ENCODE measurements at places on chromosomes 11 and 22. TPM values are rescaled to one million over a fixed set of nuclear protein-coding genes. Genes with fewer than 3 reads are reported as not detected.

GRCh38 chr11:9601037-9601875 is 27.8 kb downstream of the WEE1 start:
- no peaks in the 10 kb centered on the region for H3K36me3 ChIP-seq
- no peak overlapping the region for H3K4me3 ChIP-seq
- no peaks in the 10 kb centered on the region for H3K4me1 ChIP-seq

DNA sequence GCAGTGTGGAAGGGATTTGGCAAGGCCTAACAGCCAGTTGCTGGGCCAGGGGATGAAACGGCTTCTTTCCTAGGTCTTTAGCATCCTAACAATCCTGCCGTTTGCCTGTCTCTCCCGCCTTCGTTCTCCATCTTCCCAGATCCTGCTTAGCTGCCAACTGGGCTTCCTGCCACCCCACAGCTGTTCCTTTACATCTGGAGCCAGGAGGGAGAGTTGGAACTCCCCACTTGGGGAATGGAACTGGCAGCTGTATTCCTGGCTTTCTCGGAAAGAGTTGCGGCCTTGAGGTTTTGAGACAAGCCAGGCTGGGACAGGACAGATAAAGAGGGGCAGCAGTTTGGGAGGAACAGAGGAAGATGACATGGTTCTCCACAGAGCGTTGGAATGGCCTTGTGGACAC is 59.6 kb downstream of the ST3GAL4 start:
- H3K27ac ChIP-seq = peak overlapping the region; percentile 91
- no peak overlapping the region for H3K4me3 ChIP-seq
- H3K4me1 ChIP-seq = no peaks in the 10 kb centered on the region
- H3K27me3 ChIP-seq = no peaks in the 10 kb centered on the region
- peak; percentile 92 for DNase-seq

GRCh38 chr11:113873236-113873626 is 2.1 kb downstream of the USP28 start:
- H3K36me3 ChIP-seq = no peaks in the 10 kb centered on the region
- no peak overlapping the region for H3K27ac ChIP-seq
- H3K27me3 ChIP-seq = no peaks in the 10 kb centered on the region
- no peak for DNase-seq
- no peaks in the 10 kb centered on the region for H3K4me1 ChIP-seq

DNA sequence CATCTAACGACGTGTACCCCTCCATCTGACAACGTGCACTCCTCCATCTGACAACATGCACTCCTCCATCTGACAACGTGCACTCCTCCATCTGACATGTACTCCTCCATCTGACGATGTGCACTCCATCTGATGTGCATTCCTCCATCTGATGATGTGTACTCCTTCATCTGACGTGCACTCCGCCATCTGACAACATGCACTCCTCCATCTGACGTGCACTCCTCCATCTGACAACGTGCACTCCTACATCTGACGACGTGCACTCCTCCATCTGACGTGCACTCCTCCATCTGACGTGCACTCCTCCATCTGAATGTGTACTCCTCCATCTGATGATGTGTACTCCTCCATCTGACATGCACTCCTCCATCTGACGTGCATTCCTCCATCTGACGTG is 8.0 kb upstream of the IL17REL start:
- H3K27me3 ChIP-seq = no peaks in the 10 kb centered on the region
- no peaks in the 10 kb centered on the region for H3K4me1 ChIP-seq
- H3K4me3 ChIP-seq = no peak overlapping the region
- no peak overlapping the region for H3K27ac ChIP-seq
- DNase-seq = peak; percentile 45

DNA sequence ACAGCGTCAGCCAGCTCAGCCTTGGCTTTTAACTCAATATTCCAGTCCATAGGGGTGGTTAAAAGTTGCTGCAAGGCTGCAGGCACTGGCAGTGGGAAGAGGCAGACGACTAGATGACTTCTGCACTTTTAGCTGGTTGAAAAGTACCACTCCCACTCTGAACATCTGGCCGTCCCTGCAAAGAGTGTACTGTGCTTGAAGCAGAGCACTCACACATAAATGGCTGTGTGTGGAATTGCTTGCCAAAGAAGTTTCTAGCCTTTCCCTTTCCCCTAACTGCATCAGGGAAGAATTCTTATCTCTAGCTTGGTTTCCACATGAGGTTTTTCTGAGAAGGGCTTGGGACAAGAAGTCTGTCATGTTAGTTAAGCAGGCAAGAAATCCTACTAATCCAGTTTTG is 5.1 kb upstream of the PHLDB1 start:
- peaks cover 10% of the 10 kb centered on the region for H3K36me3 ChIP-seq
- no peak overlapping the region for H3K27ac ChIP-seq
- no peaks in the 10 kb centered on the region for H3K4me1 ChIP-seq
- no peaks in the 10 kb centered on the region for H3K27me3 ChIP-seq
- no peak overlapping the region for H3K4me3 ChIP-seq

Gene ACER3
- total RNA-seq = 17.6 TPM

Gene CCDC89
- 1.9 TPM for total RNA-seq

DNA sequence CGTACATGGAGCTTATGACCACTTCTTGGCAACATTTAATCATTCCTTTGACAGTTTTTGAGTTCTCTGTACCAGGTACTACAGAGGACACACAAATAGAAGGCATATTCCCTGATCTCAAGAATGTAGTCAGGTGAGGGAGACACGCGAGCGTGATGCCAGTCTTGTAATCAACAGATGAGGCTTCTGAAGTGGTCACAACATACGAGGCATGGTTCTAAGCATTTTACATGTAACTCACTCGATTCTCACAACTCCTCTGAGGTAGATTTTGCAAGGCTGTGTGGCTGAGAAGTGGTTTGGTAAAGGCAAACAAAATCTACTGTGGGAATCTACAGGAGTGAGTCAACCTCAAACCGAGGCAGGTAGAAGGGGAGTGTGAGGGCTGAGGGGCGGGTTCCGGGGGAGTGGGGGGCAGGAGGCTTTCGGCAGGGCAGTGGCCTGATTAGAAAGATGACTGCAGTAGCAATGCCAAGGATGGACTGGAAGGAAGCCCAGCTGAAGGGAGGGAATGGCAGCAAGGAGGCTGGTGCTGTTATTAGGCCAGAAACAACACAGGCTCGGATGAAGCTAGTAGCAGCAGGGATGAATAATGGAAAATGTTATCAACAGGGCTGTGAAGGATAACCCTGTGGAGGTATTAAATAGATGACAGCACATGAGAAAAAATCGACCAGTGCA is 63.8 kb downstream of the ST14 start:
- no peaks in the 10 kb centered on the region for H3K27me3 ChIP-seq
- no peaks in the 10 kb centered on the region for H3K36me3 ChIP-seq
- no peak for DNase-seq
- no peak overlapping the region for H3K4me3 ChIP-seq
- H3K27ac ChIP-seq = no peak overlapping the region

Gene TTLL1
- total RNA-seq = 3.0 TPM

DNA sequence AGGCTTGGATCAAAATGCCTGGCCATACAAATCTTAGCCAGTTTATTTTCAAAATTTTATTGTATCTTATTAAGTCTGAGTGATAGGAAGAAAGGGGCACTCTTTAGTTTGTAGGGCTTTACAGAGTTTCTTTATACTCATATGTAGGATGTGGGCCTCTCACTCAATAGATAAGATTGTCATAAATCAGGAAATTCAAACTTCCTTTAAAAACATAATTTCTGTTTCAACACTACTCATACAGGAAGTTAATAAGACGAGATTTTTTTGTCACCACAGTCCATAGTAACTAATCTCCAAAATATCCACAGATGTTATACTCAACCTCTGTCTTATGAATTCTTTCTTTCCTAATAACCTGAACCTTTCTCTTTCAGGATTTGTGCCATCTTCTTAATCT is 13.3 kb upstream of the OR56B4 start:
- no peak overlapping the region for H3K4me3 ChIP-seq
- no peaks in the 10 kb centered on the region for H3K36me3 ChIP-seq
- no peaks in the 10 kb centered on the region for H3K27me3 ChIP-seq
- DNase-seq = no peak
- peaks cover 3% of the 10 kb centered on the region for H3K4me1 ChIP-seq

DNA sequence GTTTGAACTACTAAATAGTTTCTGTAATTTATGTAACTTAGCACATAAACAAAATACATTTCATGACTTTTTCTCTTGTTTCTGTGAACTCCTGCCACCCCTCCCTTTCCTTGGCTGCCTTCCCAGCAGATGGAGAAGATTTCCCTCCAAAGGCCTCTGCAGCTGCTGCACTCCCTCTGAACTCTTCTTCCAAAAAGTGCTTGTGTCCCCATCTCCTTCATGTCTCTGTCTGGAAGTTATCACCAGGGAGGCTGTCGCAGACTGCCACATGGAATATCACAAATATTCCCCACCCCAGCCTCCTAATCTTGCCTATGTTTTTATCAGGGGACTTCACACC is 1068.3 kb downstream of the OPCML start:
- no peak for DNase-seq
- H3K4me3 ChIP-seq = no peak overlapping the region
- no peak overlapping the region for H3K27ac ChIP-seq
- H3K27me3 ChIP-seq = no peaks in the 10 kb centered on the region
- H3K4me1 ChIP-seq = no peaks in the 10 kb centered on the region
- no peaks in the 10 kb centered on the region for H3K36me3 ChIP-seq

DNA sequence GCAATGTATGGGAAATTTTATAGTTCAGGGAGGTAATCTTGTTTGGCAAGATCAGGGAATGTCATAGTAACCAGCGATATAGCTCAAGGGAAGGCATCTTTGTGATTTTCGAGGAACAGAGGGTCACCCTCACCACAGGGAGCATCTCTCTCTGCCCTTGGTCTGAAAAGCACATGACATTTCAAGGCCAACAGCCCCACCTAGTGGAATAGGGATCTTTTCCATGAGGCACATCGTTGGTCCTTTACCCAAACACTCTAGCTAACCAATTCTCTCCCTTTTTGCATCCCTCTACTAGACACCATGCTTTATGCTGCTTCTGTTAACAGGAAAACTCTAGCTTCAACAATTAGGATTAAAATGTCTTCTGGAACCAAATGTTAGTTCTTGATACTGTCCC is 179.0 kb downstream of the GRM5 start:
- no peak for DNase-seq
- no peaks in the 10 kb centered on the region for H3K36me3 ChIP-seq
- no peaks in the 10 kb centered on the region for H3K4me1 ChIP-seq

DNA sequence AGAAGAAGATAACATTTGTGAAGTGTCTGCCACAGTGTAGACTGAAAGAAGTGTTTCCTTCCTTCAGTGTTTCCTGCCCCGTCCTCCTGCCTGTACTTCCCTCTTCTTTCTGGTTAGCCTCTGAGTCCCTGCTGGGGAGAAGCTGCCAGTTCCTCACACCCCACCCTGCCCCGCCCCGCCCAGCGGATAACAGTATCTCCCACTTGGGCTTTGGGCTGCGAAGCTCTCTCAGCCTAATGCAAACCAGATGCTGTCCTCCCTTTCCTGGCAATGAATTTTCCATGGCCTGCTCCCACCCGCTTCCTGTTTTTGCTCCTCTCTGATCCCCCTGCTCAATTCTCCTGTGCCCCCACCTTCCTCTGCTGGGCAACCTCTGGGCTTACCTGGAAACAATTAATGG is 5.2 kb upstream of the RAB3IL1 start:
- H3K27ac ChIP-seq = no peak overlapping the region
- H3K36me3 ChIP-seq = no peaks in the 10 kb centered on the region
- no peaks in the 10 kb centered on the region for H3K27me3 ChIP-seq

DNA sequence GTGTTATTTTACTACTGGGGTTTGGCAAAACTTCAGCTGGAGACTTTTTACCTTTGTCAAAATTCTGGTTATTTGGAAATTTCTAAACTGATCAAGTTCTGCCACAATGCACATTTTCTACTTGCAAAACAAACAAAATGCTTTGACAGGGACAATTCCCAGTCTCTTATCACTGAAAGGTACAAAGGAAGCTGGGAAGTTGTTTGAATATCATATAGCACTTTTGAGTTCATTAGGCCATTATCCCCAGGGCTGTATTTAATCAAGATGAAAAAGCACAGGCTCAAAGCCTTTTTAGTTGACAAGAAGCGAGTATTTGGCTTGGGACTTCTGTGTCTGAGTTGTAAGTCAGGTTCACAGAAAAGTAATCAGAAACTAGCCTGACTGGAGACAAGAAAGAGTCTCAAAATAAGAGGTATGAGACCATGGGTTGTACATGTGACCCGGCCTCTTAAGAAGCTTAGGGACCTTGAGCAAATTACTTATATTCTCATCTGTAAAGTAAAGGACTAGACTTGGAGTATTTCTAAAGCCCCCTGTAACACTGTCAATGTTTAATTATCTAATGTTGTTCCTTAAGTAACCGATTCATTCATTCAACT is 2.9 kb upstream of the HORMAD2 start:
- no peaks in the 10 kb centered on the region for H3K27me3 ChIP-seq
- no peak for DNase-seq
- H3K4me3 ChIP-seq = no peak overlapping the region
- H3K4me1 ChIP-seq = no peaks in the 10 kb centered on the region

DNA sequence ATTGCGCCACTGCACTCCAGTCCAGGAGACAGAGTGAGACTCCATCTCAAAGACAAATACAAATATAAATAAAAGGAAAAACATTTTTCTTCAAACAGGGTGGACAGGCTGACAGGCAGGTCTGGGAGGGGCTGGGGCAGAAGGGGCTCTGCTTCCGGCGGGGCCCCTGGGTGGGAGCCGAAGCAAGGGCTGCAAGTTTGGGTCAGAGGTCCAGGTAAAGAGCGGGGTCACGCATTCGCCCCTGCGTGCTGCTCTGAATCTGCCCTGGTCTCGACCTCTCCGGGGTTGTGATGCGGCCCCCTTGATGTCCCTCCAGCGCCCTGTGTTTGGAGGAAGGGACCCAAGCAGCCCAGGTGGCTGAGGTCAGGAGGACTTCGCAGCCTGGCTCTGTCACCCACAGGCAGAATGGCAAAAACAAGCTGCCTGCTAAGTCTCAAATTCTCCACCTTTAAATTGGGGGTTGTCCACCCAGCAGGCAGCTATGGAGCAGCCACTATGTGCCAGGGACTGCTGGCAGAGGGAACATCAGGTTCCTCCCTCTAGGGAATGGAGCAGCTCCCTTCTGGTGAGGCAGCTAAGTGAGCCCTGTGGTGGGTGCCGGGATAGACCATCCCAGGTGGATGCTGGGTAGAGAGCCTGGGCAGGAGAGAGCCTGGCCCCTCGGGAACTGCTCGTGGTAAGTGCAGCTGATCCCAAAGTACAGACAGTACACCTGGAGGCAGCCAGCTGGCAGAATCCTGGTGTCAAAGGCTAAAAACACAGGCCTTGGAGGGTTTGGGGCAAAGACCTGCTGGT is 10.3 kb upstream of the PHF21B start:
- H3K36me3 ChIP-seq = no peaks in the 10 kb centered on the region
- H3K4me3 ChIP-seq = no peak overlapping the region
- H3K27me3 ChIP-seq = no peaks in the 10 kb centered on the region
- H3K4me1 ChIP-seq = no peaks in the 10 kb centered on the region

All from aorta (tissue), 5 donors.